ENCODE measurements at places on chromosomes 1 and 21.

DNA sequence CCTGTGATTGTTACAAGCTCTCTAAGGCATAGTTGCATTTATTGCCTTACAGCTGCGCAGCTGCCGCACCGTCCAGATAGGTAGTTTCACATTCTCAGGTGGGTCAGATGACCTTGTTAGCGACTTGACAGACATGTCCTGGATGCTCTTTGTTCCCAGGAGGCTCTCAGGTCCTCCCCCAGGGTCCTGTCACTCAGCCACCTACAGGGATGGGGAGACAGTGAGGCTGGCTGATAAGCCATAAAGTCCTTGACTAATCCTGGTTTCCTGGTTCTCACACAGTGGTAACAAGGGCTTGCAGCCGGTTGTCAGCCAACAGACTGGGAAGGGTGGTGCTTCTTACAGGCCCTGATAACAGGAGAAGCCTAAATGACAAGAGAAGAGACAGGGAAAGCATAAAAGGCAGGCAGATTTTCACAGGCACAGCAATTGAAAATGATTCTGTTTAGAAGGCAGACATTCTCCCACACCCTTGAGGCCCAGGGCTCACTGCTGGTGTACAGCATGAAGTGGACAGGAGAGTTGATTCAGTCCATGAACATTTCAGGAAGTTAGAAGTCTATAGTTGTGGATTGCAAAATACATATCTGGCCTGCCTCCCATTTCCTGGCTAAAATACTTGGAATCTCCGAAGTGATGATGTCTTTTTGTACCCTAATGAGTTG, 2.9 kb downstream of the ARF1 start:
- DNase-seq = no peak

GRCh38 chr1:203295796-203296195, 9.5 kb upstream of the BTG2 start:
- DNase-seq = no peak

- DNase-seq = no peak
Measured at GRCh38 chr1:215672482-215672881, 105.4 kb downstream of the KCTD3 start.

DNA sequence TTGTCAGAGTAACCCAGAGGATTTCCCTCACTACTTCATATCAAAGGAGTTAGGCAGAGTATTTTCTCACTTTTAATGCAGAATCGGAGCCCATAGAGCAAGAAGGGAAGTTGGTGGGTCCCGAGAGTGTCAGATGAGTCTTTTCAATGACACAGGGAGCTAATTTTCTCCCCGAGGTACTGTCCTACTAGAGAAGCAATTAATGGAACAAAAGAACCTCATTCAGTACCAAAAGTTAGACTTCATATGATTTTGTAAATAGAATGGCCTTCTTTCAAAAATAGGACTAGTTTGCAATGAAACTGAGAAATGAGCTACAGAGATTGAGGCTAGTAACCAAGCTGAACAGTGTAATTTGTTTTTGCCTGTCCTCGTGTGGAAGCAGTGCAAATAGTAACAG, 3.9 kb downstream of the NCAM2 start:
- no peak for DNase-seq

GRCh38 chr1:241950390-241950789, 7.2 kb upstream of the BECN2 start:
- no peak for DNase-seq

- DNase-seq = no peak
Measured at GRCh38 chr1:170887726-170888125, 47.6 kb upstream of the MROH9 start.

GRCh38 chr1:2650967-2651645, 18.3 kb upstream of the MMEL1 start:
- no peak for DNase-seq

- no peak for DNase-seq
Measured at GRCh38 chr1:25477448-25478034, 46.8 kb downstream of the MACO1 start.

DNA sequence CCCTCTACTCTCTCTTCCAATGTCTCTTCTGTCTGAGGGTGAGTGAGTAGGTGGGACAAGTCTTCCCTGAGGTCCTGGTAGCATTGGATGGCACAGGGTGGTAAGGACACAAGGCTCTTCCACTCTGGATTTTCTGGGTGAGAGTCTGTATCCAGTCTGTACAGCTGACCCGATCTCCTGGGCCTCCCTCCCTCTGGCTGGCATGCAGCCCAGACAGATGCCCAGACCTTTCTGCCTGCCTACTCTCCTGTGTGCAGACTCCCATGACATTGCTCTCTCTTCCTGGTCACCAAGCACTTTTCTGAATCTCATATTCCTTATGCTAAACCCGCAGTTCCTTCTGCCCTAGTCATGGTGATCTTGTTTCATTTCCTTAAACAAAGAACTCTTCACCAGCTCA, 100.3 kb downstream of the GRIK3 start:
- DNase-seq = no peak

GRCh38 chr1:245411245-245412036, 256.7 kb downstream of the KIF26B start:
- no peak for DNase-seq

- DNase-seq = no peak
Measured at GRCh38 chr1:232282498-232282897, 347.4 kb downstream of the SIPA1L2 start.

- no peak for DNase-seq
Measured at GRCh38 chr21:42041711-42042110, 29.4 kb upstream of the UMODL1 start.

- DNase-seq = no peak
Measured at GRCh38 chr1:33045246-33045645, 8.6 kb upstream of the AK2 start.

- no peak for DNase-seq
Measured at GRCh38 chr1:215819114-215819513, 252.0 kb downstream of the KCTD3 start.

GRCh38 chr1:8427493-8427892, 109.6 kb downstream of the SLC45A1 start:
- no peak for DNase-seq

- no peak for DNase-seq
Measured at GRCh38 chr1:211613108-211613947, 34.4 kb upstream of the SLC30A1 start.

GRCh38 chr1:88729297-88729696, 45.2 kb downstream of the PKN2 start:
- no peak for DNase-seq

DNA sequence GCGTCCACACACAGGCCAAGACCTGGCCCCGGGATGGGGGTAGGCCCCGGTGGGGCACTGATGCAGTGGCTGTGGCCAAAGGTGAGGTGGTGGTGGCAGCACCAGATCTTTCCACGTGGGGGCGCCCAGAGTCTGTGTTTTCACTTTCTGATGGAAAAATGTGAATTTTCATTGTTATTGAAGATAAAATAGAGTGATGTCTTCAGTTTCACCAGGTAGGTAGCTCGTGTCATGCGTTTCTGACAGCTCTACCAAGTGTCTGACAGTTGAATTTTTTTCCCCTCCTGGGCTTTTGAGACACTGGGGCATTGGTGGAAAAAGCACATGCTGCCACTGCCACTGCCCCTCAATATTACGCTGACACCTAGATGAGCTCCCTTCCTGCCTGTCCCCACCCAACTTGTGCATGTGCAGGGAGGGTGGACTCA, 40.0 kb upstream of the MAGOH start:
- DNase-seq = peak; percentile 62

DNA sequence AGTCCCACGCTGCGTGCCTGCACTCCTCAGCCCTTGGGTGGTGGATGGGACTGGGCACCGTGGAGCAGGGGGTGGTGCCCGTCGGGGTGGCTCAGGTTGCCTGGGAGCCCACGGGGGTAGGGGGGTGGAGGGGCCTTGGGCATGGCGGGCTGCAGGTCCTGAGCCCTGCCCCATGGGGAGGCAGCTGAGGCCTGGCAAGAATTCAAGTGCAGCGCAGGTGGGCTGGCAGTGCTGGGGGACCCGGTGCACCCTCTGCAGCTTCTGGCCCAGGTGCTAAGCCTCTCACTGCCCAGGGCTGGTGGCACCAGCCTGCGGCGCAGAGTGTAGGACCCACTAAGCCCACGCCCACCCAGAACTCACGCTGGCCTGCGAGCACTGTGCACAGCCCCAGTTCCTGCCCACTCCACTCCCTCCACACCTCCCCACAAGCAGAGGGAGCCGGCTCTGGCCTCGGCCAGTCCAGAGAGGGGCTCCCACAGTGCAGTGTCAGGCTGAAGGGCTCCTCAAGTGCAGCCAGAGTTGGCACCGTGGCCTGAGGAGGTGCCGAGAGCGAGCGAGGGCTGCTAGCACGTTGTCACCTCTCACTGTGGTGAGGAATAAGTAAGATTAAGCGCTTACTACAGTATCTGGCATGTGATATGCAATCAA, 12.8 kb downstream of the TNNI3K start:
- DNase-seq = no peak

DNA sequence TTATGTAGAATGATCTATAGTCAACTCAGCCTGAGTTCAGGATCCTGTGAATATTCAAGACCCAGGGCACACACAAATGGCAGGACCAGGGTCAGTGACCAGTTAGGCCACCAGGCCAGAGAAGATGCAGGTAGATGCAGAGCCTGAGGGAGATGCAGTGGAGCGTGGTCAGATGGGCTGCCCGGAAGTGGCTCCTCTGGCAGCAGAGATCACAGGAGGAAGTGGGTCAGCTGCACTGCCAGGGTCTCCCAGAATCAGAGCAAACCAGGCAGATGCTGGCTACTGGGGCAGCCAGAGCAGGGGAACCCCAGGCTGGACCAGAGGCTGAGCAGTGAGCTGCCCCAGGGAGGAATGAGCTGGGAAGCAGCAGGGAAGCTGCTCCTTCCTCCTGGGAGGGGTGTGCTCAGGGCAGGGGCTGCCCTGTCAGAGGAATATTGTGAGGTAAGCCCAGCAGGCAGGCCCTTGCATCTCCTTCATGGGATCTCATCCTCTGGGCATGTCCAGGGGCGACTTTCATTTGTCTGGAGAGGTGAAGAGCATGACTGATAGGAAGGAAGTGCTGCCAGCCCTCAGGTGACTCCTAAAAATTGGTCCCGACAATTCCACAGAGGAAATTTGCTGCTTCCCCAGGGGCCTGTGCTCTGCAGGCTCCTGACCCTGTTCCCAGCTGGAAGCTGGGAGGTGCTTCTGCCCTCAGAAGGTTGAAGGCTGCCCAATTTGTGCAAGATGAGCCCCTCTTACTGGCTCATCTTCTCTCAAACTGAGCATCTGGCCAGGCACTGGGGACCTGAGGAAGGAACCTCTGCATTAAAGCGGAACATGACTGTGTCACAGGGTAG, 49.3 kb downstream of the STUM start:
- no peak for DNase-seq

DNA sequence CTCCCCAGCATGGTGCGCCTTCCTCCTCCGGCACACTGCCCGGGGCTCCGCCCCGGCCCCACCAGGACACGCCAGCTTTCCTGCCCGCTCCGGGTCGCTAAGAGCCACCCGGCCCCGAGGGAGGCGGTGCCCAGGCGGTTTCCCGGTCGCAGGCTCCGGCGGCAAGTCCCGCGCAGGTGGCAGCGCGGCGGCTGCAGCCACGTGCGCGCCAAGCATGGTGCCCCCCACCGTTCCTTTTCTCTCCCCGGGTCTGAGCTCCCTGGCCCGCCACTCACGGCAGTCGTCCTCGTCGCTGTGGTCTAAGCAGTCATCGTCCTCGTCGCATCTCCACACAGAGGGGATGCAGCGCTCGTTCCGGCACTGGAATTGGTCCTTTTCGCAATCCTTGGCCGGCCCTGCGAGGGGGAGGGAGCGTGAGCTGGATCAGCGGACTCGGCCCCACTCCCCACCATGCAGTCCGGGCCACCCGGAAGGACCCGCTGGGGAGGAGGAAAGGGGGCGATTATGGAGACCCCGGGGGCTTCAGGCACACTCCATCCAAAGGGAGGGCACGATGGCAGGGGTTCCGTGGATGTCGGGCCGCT, 1.2 kb downstream of the LRP8 start:
- no peak for DNase-seq

DNA sequence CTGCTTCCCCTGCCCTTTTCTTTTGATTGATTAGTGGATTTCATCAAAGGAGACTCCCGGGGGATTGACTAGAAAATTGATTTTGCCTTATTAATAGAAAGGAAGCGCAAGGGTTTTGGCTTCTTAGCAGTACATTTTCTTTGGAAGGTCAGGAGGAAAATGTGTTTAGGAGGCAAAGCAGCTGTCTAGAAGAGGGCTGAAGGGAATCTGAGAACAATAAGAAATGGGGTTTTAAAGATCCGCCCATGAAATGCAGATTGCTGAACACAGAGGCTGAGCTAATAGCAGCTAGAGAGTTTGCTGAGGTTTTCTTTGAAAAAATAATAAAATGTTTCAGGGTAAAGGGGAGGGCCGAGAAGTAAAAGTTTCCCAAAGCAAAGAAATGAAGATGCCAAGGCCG, 4.9 kb downstream of the SERTAD4 start:
- DNase-seq = no peak

GRCh38 chr21:42566524-42567213, 53.0 kb downstream of the SLC37A1 start:
- no peak for DNase-seq

DNA sequence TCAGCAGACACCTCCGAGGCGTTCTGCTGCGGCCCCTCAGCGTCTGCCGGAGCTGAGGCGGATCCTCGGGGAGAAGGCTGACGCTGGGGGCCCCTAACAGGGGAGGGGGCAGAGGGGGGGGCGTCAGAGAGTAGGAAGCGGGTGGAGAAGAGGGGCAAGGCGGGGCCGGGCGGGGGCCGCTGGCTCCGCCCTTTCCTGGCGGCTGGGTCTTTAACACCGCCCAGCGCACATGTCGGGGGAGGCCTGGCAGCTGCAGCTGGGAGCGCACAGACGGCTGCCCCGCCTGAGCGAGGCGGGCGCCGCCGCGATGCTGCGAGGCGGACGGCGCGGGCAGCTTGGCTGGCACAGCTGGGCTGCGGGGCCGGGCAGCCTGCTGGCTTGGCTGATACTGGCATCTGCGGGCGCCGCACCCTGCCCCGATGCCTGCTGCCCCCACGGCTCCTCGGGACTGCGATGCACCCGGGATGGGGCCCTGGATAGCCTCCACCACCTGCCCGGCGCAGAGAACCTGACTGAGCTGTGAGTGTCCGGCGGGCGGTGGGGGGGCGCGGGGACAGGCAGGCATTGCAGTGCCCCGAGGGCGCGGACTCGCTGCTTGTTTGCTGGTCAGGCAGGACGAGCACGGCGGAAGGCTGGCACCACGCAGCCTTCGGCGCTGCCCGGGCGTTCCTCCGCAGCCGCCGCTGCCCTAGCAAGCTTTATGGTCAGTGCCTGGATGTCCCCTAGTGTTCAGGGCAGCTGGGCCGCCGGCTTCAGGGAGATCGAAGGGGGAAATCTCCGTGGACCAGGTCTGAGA, at the start of gene NTRK1:
NTRK1 (plus strand) TSS at position 238 of the 796 bp plus-strand sequence; CDS start at position 308, 70 bp downstream.
- no peak for DNase-seq

GRCh38 chr1:31765041-31765467, 914 bp upstream of the ADGRB2 start:
- no peak for DNase-seq

- DNase-seq = no peak
Measured at GRCh38 chr1:42240966-42241755, 76.6 kb upstream of the GUCA2A start.

GRCh38 chr1:17134034-17134433, 14.8 kb upstream of the PADI2 start:
- no peak for DNase-seq
